ENCODE measurements at places on chromosomes 2 and 18.

DNA sequence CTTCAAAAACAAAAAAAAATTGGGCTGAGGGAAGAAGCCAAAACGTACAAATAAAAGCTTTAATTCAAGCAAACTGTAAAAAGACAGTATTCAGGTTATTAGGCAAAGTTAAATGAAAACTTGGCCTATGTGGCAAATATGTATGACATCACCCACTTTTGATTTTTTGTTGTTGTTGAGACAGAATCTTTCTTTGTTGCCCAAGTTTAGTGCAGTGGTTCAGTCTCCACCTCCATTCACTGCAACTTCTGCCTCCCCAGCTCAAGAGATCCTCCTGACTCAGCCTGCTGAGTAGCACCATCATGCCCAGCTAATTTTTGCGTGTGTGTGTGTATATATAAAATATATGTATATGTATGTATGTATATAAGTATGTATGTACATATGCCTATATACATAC, 440.4 kb upstream of the NRXN1 start:
- no peak for DNase-seq

DNA sequence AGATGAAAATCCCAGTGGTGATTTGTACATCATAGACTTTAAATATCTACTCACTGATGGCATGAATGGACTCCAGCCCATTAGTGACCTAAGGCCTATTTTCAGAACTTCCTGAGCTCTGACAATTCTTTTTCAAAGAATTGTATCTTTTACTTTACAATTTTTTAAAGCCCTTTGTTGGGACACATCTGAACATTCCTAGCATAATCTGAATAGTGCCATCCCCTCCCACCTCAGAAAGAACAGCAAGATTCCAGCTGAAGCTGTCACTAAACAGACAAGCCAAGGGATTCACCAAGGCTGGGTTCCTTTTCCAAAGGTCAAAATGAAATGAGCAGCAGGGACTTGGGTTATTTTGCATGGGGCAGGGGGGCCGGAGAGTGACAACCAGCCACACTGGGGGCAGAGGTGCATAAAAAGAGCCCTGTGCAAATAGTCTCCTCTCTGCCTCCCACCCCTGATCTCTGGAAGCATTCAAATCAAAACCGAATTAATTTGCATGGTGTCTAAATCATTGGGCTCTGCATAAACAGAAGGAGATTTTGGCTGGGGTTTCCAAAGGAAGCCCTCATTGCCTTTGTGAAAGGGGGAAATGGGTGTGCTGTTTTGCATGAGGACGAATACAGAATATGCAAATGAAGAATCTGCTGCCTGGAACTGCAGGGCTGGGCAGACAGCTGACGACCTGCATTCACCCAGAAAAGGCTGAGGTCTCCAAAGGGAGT, 17.2 kb downstream of the EPHA4 start:
- peak; percentile 18 for DNase-seq

DNA sequence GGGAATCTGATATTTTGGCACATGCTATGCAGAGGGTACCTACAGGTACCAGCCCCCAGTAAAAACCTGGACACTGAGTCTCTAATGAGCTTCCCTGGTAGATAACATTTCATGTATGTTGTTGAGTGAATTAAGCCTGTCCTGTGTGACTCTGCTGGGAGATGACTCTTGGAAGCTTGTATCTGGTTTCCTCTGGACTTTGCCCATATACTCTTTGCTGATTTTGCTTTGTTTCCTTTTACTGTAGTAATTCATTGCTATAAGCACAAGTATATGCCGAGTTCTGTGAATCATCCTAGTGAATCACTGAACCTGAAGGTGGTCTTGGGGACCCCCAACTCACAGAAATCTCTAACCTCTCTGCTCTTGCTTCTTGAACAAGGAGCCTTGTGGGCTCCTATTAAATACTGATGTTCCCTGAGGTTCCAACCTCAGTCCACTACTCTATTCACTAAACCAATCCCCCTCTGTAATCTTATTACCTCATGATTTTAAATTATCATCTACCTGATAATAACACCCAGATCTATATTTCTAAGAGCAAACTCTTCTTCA, 94.3 kb upstream of the WDSUB1 start:
- DNase-seq: no peak

GRCh38 chr2:46548103-46548486, 68.7 kb downstream of the TMEM247 start:
- no peak for DNase-seq

- DNase-seq: no peak
Measured at GRCh38 chr2:101782427-101782792, 84.9 kb downstream of the MAP4K4 start.

- no peak for DNase-seq
Measured at GRCh38 chr2:236566596-236566995, 3.0 kb upstream of the ACKR3 start.

- DNase-seq: no peak
Measured at GRCh38 chr2:124323321-124323720, 298.2 kb downstream of the CNTNAP5 start.

DNA sequence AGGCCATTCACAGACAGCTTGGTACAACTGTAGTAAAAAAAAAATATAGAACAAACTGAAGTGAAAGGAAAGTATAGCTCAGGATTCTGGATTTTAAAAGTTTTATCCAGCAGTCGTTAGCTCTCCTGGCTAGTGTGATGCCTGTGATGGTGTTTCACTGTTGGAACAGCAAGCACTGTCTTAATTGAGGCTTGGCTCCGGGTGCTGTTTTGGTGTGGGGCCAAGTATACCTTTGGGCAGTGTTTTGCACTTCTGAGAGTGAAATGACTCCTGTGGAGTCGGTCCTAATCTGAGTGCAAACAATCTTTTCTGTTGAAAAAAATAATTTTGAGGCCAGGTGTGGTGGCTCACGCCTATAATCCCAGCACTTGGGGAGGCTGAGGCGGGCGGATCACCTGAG, 28.7 kb upstream of the RAB1A start:
- no peak for DNase-seq

DNA sequence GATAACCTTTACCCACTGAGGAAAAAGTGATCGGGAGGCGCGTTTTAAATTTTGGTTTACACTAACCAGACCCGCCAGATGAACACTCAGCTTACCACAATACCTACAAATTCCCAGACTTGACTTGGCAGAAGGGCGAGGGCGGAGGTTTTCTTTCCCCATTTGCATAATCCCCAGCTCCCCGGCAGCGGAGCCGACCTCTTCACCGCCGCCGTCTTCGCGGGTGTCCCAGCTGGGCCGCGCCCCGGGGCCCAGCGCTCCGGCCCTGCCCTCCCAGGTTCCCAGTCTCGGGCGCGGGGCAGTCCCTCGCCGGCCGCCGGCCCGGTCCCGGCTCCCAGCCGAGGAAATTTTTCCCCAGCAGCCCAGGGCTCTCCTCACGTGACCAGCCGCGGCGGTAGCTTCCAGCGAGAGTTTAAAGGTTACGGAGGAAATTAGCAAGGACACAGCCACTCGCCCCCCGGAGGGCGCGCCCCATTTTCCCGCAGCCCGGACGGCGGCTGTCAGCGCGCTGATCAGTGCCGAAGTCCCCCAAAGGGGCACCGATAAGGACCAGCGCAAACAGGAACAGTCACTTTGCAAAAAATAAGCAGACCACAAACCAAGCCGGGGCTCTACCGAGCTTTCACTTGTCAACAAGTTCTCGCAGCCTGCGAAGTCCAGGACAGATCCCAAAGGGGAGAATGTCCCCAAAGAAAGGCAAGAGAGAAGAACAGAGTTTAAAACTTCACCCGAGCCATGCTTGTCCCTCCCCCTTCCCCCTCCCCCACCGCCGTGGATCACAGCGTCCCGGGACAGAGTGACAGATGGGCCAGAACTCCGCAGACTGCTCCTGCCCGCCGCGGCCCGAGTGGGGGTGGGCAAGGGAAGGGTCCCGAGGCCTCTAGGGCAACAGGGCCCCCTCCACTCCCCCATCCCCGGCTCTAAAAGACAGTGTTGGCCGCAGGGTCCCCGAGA, 1.3 kb upstream of the PRKCE start:
- DNase-seq: peak; percentile 35

DNA sequence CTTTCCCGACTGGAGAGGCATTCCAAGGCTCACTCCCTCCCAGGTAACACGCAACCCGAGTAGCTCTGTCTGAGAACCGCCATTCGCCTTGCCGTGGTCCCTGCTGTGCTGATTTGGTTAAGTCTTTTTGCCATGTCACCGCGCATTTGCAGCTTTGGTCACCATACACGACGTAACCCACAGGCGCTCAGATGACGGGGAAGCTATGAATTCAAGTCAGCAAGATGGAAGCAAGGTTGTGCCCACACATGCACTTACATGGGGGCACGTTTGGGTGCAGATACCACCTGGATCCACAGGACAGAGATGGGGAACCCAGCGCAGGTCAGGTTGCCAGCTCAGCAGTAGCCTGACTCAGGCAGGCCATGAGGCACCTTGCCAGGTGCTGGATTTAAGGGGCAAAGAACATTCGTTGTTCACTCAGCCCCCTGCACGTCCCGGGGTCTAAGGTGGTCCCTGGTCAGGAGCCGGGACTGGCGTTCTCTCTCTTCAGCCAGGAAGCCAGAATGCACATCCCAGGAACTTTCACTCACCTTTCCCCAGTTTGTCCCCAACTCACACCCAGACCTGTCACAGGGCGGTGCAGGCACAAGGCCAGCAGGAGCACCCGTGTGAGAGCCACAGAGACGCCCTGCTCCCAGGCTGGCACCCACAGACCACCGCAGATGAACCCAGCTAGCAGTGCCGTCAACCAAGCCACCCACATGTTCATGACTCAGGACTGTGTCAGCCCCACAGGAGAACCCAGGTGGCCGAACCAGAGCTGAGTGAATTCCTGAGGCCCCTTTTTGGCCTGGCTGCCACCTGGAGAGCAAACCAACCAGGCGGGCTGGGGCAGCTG, 19.9 kb downstream of the SNED1 start:
- DNase-seq: no peak

GRCh38 chr2:208609166-208609804, 202.7 kb downstream of the PTH2R start:
- no peak for DNase-seq

GRCh38 chr2:230920167-230920566, 4.9 kb downstream of the GPR55 start:
- no peak for DNase-seq

DNA sequence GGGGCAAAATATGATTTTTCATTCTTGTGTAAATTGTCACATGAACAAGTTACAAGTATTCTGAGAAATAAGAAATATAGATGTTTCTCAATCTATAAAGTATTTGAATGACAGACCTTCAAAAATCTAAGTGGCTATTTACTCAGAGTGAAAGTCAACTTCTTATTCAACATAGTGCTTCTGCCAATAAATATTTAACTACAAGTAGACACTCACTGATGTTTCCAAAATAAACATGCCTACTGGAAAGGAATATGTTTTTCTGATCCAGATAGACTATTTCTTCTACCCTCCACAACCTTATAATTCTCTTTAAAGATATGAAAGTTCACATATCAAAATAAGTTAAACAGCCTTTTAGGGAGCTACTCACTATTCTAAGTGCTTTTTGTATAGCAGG, 296.3 kb downstream of the DSC3 start:
- DNase-seq: no peak

- DNase-seq: no peak
Measured at GRCh38 chr2:73256618-73256922, 22.5 kb downstream of the CCT7 start.

GRCh38 chr2:173866874-173867618, 98.1 kb downstream of the SP3 start:
- DNase-seq: no peak

DNA sequence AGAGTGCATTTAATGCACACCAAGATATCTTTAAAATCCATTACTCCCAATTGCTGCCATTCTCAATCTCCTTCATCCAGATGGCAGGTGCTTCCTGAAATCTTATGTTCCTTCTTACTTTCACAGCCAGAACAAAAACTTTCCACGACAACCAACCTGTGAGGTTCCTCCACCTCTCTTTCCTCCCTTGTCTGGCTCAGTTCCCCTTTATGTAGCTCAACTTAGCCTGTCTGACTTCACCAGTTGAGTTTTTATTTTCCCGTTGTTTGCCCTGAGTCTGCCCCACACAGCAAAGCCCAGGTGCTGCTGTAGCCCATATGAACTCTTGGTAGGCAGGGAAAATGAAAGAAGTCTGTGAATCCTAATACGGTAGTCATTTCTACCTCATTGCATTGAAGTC, 112.5 kb downstream of the MREG start:
- DNase-seq: no peak

- no peak for DNase-seq
Measured at GRCh38 chr2:237909801-237910475, 50.5 kb downstream of the RAMP1 start.

DNA sequence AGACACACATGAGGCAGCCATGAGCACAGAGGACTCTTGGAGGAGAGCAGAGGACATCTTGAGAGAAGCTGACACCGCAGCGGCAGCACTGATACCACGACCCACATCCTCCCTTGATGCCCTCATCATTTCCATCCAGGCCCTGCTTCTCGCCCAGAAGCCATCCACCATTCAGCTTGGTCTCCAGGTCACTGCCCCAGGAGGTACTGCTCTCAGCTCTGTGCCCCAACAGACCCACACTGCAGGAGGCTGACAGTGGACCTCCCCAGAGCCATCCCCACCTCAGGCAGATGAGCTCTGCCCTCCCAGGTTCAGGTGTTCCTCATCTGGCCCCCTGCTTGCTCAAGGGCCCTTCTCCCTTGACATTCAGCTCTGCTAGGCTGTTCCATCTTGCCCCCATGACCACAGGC, 74.9 kb downstream of the ACKR3 start:
- no peak for DNase-seq

- DNase-seq: no peak
Measured at GRCh38 chr2:96859681-96860064, 1.9 kb upstream of the ANKRD39 start.

- no peak for DNase-seq
Measured at GRCh38 chr2:224694502-224694901, 21.7 kb downstream of the CCDC195 start.

- no peak for DNase-seq
Measured at GRCh38 chr2:97752342-97753334, 39.3 kb downstream of the ZAP70 start.

DNA sequence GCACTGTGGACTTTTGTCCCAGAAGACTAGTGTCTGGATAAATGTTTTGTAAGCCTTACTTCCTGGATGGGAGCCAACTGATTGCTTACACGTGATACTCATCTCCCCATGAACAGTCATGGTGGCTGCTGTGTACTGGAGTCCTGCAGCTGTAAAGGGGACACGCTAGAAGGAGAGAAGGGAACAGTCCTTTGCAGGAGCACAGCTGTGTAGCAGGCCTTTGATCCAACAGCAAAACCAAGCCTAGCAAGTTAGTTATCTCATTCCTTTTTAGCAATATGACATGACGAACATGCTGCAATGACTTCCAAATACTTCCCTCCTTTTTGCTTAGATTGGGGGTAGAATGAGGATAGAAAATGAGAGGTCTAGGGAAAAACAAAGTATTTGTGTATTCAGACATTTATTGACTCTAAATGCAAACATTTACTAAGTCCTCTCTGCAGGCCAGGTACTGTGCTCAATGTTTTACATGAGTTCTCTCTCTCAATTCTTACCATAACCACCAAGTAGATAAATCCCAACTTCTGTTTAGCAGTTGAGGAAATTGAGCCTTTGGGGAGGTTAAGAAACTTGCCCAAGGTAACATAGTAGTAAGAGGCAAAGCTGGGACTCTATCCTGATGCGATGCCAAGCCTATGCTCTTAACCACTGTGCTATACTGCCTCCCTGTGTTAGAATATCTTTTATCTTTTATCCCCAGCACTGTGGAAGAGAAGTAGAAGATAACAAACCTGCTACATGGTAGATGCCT, 55.4 kb upstream of the CD28 start:
- no peak for DNase-seq
